Substantia nigra (tissue), 51 donors: ENCODE measurements at places on chromosomes 16 and 17.

GRCh38 chr17:65696739-65697394 is 135.4 kb upstream of the AXIN2 start:
- no peak for DNase-seq

- DNase-seq = no peak
These were observed 5.3 kb downstream of the HS3ST3A1 start for GRCh38 chr17:13596241-13596923.

- DNase-seq = no peak
These were observed 23.1 kb downstream of the LAT start for GRCh38 chr16:29007730-29008593.

DNA sequence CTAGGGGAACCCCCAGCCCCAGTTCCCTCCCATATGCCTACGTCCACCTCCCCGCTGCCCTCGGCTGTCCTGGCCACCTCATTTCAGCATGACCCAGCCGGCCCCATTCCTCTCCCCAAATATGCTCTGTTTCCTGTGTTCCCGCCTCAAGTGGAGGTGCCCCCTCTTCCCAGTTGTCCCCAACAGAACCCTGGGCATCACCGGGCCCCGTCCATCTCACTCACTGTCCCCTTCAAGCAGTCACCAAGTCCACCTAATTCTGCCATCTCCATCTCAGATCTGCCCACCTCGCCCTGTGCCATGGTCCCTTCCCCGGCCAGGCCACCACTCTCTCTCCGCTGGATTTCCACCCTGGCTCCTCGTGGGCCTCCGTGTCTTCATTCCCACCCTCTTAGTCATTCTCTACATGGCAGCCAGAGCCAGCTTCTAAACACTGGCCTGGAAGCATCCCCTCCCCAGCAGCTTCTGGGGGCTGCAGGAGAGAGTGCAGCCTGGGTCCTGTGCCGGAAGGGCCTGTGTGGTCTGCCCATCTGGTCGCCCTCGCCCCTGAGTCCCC is 12.8 kb downstream of the CDK3 start:
- no peak for DNase-seq

DNA sequence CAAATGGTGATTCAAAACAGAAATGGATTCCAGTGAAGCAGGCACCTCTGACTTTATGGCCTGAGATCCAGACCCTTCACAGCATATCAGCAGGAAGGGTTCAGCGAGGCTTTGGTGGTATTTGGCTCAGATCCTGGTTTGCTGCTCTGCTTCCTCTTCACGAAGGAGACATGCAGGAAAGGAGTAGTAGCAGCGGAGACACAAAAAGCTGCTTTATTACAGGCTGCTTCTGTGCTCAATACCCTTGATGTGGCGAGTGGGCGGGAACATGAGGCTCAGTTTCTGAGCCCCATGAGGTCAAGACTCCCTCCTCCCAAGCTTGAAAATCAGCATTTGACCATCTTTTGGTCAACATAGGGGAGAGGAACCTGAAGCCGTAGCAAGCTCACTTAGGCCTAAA is 213.3 kb upstream of the AXIN2 start:
- DNase-seq = no peak

- no peak for DNase-seq
These were observed 25.4 kb downstream of the YWHAE start for GRCh38 chr17:1374431-1375177.

DNA sequence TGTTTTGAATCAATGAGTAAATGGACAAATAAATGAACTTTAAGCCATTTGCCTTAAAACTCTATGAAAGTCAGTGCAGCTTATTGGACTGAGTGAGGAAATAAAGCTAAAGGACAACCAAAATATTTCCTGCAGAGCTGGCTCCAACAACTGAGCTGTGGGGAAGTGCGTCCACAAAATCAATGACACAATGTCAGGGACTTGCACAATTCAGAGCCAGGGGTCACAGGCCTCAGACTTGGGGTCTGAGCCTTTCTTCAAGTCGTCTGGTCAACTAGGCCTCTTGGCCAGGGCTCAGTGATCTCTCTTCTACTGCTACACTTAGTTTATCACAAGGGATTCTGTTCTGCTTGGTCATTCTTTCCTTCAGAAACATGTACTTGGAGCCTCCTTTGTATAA is 26.2 kb upstream of the RHBDL3 start:
- DNase-seq = no peak

GRCh38 chr16:87721622-87722585 is 43.9 kb downstream of the KLHDC4 start:
- no peak for DNase-seq

DNA sequence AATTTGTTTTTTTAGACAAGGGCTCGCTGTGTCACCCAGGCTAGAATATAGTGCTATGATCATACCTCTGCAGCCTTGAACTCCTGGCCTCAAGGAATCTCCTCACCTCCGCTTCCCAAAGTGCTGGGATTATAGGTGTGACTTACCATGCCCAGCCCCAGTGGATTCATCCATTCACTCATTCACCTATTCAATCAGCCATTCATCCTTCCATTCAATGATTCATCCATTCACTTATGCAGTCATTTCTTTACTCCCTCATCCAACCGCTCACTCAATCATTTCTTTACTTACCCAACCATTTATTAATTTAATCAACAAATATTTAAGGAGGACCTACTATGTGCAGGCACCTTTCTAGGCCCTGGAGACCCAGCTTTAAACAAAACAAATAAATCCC is 25.7 kb downstream of the DEXI start:
- DNase-seq = no peak

- no peak for DNase-seq
These were observed 5.9 kb upstream of the LYZL6 start for GRCh38 chr17:35949401-35949800.

- no peak for DNase-seq
These were observed 395.5 kb downstream of the TMEM114 start for GRCh38 chr16:8194794-8195193.

GRCh38 chr16:4395055-4395726 is 21.2 kb downstream of the CORO7 start:
- DNase-seq = no peak

- DNase-seq = no peak
These were observed 409.6 kb downstream of the NPIPA8 start for GRCh38 chr16:17926866-17927399.

DNA sequence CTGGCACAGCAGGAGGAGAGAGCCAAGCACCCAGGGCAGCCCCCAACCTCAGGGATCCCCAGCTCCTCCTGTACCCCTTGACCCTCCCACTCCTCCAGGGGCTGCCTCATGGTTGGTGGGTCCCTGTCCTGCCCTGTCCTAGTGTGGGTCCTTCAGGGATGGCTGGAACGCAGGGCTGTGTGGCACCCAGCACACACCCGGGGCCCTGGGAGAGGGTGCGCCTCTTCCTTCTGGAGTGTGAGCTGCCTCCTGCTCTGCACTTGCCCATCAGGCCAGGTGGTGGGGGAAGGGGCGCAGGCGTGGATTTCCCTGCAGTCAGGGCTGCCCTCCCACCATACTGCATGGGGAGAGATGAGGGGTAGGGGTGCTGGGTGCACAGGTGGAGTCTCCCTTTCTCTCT is 42.6 kb downstream of the SOCS1 start:
- no peak for DNase-seq

- DNase-seq = peak; percentile 16
These were observed 795 bp downstream of the KCTD13 start for GRCh38 chr16:29925105-29925756.

- no peak for DNase-seq
These were observed 259.0 kb upstream of the ZFHX3 start for GRCh38 chr16:73306901-73307413.

GRCh38 chr17:1300371-1300905 is 21.0 kb downstream of the TRARG1 start:
- no peak for DNase-seq

DNA sequence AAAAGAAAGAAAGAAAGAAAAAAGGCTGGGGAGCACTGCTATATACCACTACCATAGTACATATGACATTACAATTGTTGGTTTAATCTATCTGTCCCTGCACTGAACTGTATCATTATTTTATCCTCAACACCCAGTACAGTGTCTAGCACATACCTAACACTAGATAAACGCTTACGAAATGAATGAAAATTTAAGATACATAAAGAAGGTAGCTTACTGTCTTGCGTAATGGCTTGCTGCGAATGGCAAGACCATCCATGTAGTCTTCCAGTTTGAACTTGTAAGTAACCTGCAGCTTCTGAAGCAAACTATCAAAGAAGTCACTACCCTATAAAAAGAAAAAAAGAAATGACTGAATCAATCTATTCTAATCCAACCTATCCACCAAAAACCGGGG is 6.6 kb downstream of the SMG6 start:
- DNase-seq = no peak

DNA sequence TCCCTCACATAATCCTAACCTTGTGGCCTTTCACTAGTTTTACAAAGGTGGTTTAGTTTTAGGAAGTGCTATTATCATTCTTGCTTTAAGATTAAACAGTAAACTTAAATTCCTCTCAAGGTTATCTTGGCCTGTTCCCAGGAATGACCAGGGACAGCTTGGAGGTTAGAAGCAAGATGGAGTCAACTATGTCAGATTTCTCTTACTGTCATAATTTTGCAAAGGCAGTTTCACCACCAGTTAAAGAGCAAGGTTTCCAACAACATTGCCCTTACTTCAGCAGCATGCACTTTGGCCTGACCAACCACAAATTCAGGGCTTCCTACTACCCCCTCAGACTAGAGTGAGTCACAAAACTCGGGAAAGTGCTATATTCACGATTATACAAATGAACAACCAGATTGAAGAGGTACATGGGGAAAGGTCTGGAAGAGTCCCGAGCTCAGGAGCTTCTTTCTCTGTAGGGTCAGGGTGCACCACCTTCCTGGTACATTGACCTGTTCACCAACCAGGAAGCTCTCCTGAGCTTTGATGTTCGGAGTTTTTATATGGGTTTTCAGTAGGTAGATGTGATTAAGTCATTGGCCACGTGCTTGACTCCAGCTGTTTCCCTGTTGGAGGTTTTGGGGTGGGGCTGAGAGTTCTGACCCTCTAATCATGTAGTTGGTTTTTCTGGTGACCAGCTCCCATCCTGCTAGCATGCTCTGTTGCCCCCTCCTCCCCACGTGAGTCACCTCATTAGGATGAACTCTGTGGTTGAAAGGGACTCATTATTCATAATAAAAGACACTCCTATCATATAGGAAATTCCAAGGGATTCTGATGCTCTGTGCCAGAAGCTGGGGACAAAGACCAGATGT is 19.4 kb downstream of the RHOT1 start:
- DNase-seq = no peak

- DNase-seq = no peak
These were observed 282.5 kb upstream of the SALL1 start for GRCh38 chr16:51433599-51433998.

GRCh38 chr17:7043182-7043496 is 753 bp downstream of the SLC16A11 start:
- no peak for DNase-seq

GRCh38 chr17:66920950-66921349 is 43.6 kb upstream of the CACNG4 start:
- DNase-seq = no peak

- peak; percentile 45 for DNase-seq
These were observed 84.1 kb upstream of the TOB1 start for GRCh38 chr17:50949989-50950877.

DNA sequence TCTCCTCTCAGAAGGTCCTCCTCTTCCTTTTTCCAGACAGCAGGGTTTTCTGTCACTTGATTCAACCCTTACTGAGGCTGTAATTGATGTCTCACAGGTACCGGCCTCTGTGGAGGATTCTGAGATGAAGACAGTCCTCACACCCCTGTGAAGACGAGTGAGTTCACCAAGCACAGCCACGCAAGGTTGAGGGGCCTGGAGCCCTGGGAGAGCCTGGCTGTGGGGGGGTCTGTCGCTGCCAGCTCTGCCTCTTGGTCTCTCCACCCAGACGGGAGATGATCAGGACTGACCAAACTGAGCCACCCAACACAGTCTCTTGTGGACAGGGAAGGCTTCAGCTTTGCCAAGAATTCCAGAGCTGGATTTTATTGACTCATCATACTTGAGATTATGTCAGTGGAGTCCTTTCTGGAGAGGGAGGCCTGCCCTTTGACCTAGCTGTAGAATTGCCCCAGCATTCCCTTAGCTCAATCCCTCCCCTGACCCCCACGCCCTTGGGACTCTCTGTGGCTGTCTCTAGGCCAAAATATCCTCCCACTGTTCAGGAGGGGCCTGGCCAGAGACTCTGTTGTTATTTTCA is 51.1 kb upstream of the CRHR1 start:
- DNase-seq = no peak
